ENCODE measurements at places on chromosomes 7 and 10.

DNA sequence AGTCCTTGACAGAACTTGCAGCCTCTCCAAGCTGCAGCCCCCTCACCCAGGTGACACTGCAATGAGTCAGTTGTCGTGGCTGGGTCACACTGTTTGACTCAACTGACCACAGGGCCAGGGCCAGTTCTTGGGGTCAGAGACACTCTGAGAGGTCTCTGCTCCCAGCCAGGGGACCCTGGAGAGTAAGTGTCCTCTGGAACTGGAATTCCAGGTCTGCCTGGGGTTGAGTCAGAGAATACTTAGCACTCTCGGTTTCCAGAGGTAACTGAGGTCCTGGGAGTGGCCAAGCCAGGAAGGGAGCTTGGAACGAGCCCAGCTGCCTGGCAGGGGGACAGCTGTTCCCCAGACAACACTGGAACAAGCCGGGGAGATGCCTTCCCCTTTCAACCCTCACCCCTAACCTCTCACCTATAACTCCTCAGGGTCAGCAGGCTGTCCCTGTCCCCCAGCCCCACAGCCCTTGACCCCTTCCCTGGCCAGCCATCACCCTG is 2.2 kb upstream of the MYL10 start:
- DNase-seq = no peak

DNA sequence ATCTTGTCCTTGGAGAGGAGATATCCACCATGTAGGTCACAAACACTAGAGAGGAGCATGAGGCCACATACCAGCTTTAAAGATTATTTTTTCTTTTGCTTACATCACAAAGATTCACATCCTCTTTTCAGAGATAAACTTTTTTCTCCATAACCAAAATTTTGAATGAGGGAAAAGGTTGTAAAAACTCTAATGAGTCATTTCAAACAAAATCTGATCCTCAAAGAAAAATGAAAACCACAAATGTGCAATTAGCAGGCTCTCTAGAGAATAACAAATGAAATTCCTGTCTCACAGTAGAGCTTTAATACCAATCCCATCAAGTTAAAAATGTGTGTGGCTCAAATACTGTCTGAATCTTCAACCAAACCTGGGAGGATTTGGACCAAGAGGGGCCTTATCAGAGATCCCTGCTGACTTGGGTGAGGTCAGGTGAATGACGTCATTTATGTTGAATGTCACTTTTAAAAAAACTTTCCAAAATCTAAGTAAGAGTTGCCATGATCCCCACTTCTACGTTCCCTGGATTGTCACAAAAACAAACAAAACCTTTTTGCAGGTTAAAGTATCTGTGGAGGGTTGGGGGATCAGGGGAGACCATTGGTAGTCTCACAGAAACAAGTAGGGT is 261.5 kb upstream of the NPSR1 start:
- DNase-seq = no peak

GRCh38 chr7:80324032-80324431 is 187.8 kb downstream of the GNAT3 start:
- DNase-seq = no peak

GRCh38 chr10:51083356-51083853 is 9.1 kb downstream of the PRKG1 start:
- DNase-seq = no peak

GRCh38 chr7:50156163-50156562 is 63.1 kb upstream of the ZPBP start:
- no peak for DNase-seq

DNA sequence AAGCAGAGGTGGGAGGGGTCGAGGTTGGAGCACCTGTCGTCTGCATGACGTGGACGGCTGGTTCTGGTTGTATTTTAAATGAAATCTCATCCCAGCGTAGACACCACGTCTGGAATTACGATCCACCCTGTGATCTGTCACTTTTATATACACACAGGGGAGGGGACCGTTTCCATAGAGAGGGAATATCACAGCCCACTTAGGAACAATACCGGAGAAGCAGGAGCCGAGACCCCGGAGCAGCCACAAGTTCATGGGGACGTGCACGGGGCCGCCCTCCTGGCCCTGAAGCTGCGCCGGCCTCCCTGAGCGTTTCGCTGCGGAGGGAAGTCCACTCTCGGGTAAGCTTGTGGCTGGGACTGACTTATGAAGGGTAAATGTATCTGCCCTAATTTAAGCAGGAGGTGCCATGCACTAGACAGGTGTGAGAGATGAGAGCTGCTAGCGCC is at the start of gene UCN3:
Gene UCN3, plus strand, starts transcription at position 77 of the 449 bp plus-strand sequence. CDS start 8,755 bp downstream, outside the sequence.
- no peak for DNase-seq

- DNase-seq = no peak
Measured at GRCh38 chr7:93164766-93165165, 16.6 kb upstream of the SAMD9L start.

GRCh38 chr10:103672345-103672744 is 178.8 kb downstream of the NEURL1 start:
- DNase-seq = no peak

- peak; percentile 56 for DNase-seq
Measured at GRCh38 chr7:36128448-36129047, 24.5 kb upstream of the EEPD1 start.

GRCh38 chr7:13321316-13321715 is 633.9 kb downstream of the ARL4A start:
- DNase-seq = no peak

GRCh38 chr10:103334567-103334966 is 16.4 kb downstream of the PCGF6 start:
- DNase-seq = no peak

DNA sequence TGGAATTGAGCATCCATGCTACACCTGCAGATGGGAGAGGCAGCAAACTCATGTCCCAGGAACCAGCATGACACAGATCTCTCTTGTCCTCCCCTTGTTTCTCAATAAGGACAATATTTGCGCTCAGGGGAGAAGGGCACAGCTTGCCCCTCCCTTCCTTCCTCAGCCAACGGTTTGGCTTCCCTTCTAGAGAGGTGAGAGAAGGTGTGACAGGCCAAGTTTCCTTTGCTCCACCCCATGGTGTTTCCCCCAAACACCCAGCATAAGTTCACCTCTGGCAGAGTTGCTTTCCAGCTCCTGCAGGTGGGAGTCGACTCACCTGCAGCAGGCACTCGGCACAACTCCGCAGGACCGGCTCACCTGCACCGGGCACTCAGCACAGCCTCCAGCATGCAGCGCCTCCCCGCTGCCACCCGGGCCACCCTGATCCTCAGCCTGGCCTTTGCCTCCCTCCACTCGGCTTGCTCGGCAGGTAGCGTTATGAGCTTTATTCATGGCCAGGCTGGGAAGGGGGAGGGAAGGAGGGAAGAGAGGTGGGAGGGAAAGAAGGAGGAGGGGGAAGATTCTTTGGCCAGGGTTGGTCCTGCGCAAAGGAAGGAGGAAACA is at the start of the genes ATP6V0A4 and TMEM213:
Gene ATP6V0A4, minus strand, starts transcription at position 482 of the 606 bp plus-strand sequence. CDS start 26,949 bp downstream, outside the sequence.
Gene TMEM213, plus strand, starts transcription at position 280 of the 606 bp plus-strand sequence. Its CDS starts 111 bp downstream, at position 391.
- no peak for DNase-seq

DNA sequence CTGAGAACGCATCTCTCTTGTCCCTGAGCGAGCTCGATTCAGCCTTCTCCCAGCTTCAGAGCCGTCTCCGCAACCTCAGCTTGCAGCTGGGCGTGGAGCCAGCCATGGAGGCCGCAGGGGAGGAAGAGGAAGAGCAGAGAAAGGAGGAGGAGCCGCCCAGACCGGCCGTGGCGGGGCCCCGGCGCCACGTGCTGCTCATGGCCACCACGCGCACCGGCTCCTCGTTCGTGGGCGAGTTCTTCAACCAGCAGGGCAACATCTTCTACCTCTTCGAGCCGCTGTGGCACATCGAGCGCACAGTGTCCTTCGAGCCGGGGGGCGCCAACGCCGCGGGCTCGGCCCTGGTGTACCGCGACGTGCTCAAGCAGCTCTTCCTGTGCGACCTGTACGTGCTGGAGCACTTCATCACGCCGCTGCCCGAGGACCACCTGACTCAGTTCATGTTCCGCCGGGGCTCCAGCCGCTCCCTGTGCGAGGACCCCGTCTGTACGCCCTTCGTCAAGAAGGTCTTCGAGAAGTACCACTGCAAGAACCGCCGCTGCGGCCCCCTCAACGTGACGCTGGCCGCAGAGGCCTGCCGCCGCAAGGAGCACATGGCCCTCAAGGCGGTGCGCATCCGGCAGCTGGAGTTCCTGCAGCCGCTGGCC is 43.2 kb downstream of the CHST3 start:
- DNase-seq = peak; percentile 26

GRCh38 chr7:2555121-2556052 is at the start of gene BRAT1:
TSS of gene BRAT1 (minus strand) at chr7:2555524. CDS start at chr7:2554431, 1,093 bp downstream.
- peak; percentile 98 for DNase-seq

DNA sequence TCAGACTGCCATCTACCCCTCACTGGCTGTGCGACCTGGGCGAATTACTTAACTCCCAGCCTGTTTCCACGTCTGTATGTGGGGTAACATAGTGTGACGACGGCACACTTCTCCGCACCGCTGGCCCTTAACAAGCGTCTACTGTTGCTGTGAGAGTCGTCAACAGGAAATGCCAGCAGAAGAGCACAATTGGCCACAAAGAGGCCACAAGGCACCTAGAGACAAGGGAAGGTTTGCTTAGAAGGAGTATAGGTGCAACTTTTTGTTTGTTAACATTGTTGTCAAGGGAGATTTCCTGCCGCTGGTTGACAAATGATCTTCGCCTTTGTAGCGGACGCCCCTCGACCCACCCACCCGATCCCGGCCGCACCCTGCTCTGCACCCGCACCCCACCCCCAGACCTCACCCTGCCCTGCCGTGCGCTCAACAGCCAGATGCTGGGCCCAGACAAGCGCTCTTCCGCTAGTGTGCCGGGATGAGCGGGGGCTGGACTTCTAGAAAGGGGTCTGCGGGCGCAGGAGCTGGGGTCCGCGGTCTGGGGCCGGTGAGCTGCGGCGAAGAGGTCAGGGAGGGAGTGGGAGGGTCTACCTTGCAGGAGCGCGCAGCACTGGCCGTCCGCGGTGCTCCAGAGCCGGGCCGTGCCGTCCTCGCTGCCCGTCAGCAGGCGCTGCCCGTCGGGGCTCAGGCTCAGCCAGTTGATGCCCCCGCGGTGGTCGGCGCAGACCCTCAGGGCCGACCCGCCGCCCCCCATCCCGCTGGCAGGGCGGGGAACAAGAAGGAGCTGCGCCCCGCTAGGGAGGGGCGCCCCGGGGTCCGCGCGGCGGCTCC is 785 bp downstream of the WDR86 start:
- DNase-seq = peak; percentile 49

- DNase-seq = no peak
Measured at GRCh38 chr10:111273635-111274034, 196.8 kb downstream of the ADRA2A start.

DNA sequence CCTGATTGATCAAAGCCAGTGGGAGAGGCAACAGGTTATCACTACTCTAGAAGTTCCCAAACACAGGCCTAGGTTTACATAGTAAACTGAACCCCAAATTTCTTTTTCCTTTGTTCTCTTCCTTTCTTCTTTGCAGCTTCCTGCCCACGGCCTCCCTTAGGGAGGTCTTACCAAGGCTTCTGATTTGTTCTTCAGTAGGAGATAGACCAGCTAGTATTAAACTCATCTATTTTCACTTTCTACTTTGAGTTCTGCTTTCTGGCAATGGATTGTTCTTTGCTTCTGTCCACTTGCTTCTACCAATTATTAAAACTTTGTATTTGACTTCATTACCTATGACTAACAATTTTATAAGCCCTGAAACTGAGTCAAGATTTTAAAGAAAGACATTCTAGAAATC is 251.2 kb upstream of the FZD1 start:
- no peak for DNase-seq

DNA sequence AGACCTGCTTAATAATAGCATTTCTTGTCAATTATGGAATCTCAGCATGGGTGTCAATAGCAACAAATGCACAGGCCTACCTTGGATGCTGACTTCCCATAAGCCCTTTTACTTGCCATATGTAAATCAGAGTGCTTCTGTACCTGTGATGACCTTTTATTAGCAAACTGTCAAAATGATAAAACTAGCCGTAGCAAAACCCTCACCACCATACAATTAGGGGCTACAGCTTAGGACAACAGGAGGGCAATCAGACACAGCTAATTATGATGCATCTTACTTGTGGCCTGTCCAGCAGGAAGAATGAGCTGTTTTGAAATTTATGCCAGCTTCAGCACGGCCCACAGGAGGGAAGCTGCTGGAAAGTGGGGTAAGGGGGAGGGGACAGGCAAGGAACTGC is 201.6 kb downstream of the TAX1BP1 start:
- DNase-seq = no peak

DNA sequence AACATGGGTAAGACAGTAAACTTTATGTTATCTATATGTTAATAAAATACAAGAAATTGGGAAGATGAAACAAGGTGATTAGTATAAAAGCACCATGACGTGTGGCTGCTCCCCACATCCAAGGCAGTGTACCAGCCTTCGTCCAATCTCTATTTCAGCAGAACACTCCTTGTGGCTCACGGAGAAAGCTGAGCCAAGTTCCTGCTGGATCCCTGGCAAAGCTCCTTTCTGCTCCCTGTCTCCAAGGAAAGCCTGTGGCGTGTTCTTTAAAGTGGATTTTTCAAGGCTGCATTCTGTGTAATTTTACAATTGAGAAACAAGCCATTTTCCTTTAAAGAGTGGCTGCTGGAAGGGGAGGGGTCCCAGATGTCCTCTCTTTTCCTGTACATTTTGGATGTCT is 467.3 kb downstream of the PTPRN2 start:
- no peak for DNase-seq

- peak; percentile 18 for DNase-seq
Measured at GRCh38 chr10:90051474-90051873, 350.1 kb downstream of the KIF20B start.

GRCh38 chr7:55066524-55066923 is 47.7 kb downstream of the EGFR start:
- no peak for DNase-seq

DNA sequence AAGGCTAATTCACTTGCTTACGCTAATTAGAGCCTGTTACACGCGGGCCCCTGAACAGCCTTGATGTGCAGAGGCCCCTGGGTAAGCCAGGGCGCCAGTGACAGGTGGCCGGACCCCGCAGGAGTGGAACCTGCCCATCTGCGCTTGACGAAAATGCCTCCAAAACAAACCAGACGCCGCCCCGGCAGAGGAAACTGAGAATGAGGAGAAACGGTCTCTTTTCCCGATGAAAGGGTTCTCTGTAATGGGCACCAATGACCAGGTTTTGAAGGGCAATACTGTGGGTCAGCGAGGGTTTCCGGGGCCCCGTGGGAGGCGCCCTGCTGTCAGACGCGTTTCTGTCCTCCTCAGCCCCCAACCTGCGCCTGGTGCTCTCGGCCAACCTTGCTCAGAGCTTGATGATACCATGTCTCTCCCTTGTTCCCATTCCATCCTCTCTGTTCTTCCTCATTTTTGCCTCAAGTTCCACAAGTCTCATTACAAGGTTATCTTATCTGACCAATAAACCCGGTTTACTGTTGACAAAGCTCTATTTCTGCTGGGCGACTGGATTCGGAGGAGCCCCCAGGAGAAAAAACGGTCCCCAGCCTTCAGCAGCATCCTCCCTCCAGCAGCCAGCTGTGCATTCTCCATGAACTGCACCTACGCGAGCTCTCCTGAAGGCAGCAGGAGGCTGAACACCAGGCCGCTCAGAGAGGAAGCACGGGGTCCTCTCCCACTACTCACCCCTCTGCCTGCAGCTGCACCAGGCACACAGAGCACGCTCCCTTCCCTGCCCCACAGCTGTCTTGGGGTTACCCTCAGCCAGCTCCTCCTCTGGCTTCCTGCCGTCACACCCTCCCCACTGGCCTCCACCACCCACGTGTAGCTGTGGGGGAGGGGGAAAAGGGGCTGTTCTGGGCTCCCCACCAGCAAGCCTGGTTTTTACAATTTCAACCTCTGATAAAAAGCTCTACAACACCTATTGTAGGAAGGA is 202.0 kb downstream of the MAD1L1 start:
- DNase-seq = no peak

GRCh38 chr7:37344886-37345579 is 103.6 kb downstream of the ELMO1 start:
- DNase-seq = peak; percentile 58

- no peak for DNase-seq
Measured at GRCh38 chr7:22633286-22633953, 93.6 kb upstream of the IL6 start.

- DNase-seq = no peak
Measured at GRCh38 chr7:28156401-28156800, 24.2 kb downstream of the JAZF1 start.
